Left lung (tissue), 14 donors: ENCODE measurements at places on chromosomes 7 and 10. TPM values are rescaled to one million over a fixed set of nuclear protein-coding genes. Genes with fewer than 3 reads are reported as not detected.

CH25H gene
- total RNA-seq = 14.7 TPM

PIP gene
- not detected for total RNA-seq

PLPP4 gene
- total RNA-seq = not detected

ZNF804B gene
- not detected for total RNA-seq

TMEM196 gene
- not detected for total RNA-seq

WDFY4 gene
- total RNA-seq = 9.3 TPM

ERCC6 gene
- 18.4 TPM for total RNA-seq

VSIR gene
- 133 TPM for total RNA-seq

SFRP4 gene
- total RNA-seq = 37.3 TPM

VSTM4 gene
- 11.0 TPM for total RNA-seq

HIBADH gene
- 20.8 TPM for total RNA-seq

ANKRD30A gene
- total RNA-seq = not detected

OR2A1 gene
- total RNA-seq = not detected

ZNF775 gene
- 5.6 TPM for total RNA-seq

PAX4 gene
- not detected for total RNA-seq

WNT2 gene
- total RNA-seq = 21.7 TPM

PWWP2B gene
- 23.2 TPM for total RNA-seq

LIPK gene
- not detected for total RNA-seq

HTR5A gene
- not detected for total RNA-seq

PHKG1 gene
- 1.8 TPM for total RNA-seq

CDK14 gene
- total RNA-seq = 37.5 TPM

IDI2 gene
- total RNA-seq = not detected

COL1A2 gene
- total RNA-seq = 859 TPM

CHST12 gene
- total RNA-seq = 19.2 TPM

OR2A12 gene
- not detected for total RNA-seq

SEMA3A gene
- total RNA-seq = 6.1 TPM

COX19 gene
- total RNA-seq = 10.8 TPM

CCL26 gene
- total RNA-seq = not detected

SEC61A2 gene
- 4.8 TPM for total RNA-seq

CYREN gene
- total RNA-seq = 32.1 TPM

NPY gene
- not detected for total RNA-seq

BPGM gene
- total RNA-seq = 16.0 TPM

TUBB8 gene
- 0.26 TPM for total RNA-seq
